KBM-7 (cell line): ENCODE measurements at places on chromosomes 12 and 14.

GRCh38 chr12:52686756-52687487 lies 6.7 kb upstream of the KRT1 start:
- no peak for DNase-seq

DNA sequence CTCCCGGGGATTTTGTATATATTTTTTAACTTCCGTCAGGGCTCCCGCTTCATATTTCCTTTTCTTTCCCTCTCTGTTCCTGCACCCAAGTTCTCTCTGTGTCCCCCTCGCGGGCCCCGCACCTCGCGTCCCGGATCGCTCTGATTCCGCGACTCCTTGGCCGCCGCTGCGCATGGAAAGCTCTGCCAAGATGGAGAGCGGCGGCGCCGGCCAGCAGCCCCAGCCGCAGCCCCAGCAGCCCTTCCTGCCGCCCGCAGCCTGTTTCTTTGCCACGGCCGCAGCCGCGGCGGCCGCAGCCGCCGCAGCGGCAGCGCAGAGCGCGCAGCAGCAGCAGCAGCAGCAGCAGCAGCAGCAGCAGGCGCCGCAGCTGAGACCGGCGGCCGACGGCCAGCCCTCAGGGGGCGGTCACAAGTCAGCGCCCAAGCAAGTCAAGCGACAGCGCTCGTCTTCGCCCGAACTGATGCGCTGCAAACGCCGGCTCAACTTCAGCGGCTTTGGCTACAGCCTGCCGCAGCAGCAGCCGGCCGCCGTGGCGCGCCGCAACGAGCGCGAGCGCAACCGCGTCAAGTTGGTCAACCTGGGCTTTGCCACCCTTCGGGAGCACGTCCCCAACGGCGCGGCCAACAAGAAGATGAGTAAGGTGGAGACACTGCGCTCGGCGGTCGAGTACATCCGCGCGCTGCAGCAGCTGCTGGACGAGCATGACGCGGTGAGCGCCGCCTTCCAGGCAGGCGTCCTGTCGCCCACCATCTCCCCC lies 777 bp downstream of the ASCL1 start:
- DNase-seq: no peak

DNA sequence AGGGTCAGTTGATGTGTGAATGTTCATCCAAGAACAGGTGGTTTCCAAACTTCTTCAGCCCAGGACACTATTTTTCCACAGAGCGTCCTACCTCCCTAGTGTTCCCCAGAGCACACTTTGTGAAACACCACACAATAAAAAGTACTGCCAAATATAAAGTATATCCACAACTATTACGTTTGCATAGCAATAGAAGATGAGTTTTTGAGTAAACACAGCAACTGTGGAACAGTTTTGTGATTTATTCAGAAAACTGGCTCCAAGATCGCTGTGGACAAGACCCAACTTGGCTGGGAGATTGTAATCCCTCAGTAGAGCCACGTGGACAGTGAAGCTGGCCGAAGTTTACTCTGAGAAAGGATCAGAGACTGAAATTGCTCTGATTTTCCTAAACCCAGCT lies 14.5 kb upstream of the MAP1LC3B2 start:
- DNase-seq: no peak

DNA sequence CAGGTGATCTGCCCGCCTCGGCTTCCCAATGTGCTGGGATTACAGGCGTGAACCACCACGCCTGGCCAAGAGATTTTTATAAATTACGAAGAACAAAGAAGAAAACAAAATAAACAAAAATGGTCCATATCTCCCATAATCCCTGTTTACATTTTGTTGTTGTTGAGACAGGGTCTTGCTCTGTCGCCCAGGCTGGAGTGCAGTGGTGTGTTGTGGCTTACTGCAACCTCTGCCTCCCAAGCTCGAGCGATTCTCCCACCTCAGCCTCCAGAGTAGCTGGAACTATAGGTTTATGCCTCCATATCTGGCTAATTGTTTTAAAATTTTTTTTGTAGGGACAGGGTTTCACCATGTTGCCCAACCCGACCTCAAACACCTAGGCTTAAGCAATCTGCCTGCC lies 156.1 kb downstream of the ZNF664 start:
- DNase-seq: no peak

GRCh38 chr12:16347391-16348298 lies at the start of gene MGST1:
TSS of gene MGST1 (plus strand) at chr12:16347645. CDS start at chr12:16354253, 6,608 bp downstream.
- DNase-seq: peak; percentile 89

GRCh38 chr12:131754184-131754583 lies 43.3 kb downstream of the SFSWAP start:
- DNase-seq: no peak

DNA sequence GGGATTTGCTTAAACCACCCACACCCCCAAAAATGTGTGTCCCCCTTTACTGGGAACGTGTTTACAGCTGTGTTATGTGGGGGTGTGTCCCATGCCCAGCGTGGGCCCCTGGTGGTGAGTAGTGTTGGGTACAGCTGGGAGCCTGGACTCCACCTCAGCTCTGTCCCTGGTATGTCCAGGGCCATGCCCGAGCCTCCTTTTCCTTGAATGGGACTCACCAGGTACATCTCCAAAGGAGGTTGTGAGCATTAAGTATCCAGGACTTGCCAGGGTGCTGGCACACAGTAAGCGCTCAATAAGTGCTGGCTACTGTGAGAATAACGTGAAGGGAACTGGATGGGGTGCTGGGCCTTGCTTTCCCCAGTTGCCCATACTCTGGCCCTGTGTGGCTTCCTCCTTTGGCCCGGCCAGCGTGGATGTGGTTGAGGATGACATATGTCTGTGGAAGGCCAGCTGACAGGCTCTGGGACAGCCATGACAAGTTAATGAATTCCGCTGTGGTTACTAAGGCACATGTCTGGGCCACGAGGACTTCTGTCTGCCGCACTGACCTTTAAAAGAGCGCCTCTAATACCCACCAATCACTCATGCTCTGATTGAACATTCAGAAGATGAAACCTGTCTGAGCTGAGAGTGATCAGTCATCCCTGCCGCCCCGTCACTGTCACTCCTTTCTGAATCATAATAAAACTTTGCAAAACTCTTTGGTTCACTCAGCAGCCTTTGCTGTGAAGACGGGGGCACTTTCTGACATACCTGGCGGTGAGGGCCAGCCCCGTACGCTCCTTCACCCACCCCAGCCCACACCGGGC lies 74.7 kb downstream of the DIO3 start:
- DNase-seq: no peak

GRCh38 chr14:94394025-94394493 lies 5.7 kb upstream of the SERPINA1 start:
- no peak for DNase-seq

DNA sequence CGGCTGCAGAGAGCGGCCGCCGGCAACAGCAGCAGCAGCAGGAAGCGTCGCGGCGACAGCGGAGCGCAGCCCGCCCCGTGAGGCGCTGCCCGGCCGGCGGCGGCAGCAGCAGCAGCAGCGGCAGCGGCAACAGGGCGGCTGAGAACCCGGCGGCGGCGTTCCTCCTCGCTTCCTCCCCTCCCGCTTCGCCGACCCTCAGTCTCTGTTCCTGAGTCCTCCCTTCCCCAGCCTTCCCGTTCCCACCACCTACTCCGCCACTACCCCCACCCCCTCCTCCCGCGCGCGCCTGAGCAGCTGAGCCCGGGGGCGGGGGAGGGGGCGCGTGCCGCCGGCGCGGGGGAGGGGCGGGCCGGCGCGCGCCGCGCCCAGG lies 310 bp downstream of the BICDL1 start:
- peak; percentile 54 for DNase-seq

- no peak for DNase-seq
Measured at GRCh38 chr14:60652674-60653651, 3.7 kb upstream of the SIX1 start.

DNA sequence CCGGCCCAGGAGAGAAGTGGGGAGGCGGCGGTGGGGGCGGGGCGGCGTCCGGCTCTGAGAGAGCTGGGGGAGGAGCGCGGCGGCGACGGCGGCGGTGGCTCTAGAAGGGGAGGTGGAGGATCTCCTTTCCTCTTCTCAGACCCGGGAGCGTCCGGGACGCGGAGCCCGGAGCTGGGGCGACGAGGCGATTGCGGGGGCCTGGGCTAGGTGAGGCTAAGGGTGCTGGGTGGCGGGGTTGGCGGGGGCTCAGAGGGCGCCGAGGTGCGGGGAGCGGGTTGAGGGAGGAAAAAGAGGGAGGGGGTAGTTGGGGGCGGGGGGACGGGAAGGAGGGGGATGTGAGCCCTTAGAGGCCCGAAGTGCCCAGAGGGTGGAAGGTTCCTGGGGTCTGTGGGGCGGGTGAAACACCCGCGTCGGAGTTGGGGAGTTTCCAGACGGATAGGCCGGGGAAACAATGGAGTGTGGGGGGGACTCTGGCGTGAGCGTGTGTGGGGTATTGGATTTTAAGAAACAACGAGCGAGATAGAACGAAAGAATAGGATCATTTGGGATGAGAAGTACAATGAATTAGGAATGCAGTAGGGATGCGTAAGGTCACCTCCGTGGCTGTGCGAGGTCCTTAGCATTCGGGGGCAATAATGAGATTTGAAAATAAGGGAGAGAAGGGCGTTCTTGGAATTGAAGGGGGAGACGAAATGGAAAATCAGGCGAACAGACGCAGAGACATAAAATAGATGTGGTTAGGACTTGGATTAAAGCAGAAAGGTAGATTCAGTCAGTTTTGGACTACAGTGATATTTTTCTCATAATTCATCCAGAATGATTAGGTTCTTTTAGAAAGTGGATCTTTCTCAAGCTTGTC lies at the start of gene SPATS2:
Gene SPATS2, plus strand, starts transcription at position 82 of the 859 bp plus-strand sequence. CDS start 93,551 bp downstream, outside the sequence.
- peak; percentile 30 for DNase-seq

- no peak for DNase-seq
Measured at GRCh38 chr14:75995372-75996041, 9.9 kb downstream of the IFT43 start.

GRCh38 chr14:21431126-21431525 lies 24.8 kb downstream of the CHD8 start:
- DNase-seq: no peak

DNA sequence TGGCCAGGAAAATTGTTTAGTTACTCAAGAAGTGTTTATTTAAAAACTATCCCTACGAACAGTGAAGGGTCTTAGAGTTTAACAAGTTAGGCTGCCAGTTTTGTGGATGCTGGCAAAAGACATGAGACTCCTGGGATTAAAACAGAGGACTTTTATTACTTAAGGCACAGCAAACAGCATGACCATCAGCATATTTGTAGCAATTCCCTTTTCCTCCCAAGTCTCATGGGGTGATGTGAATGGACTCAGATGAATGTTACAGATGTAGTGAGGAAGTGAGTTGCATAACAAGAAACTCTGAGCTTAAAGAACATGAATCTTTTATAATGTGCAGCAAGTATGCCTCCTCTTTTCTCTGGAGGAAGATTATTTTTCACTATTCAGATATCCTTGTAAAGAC lies 695.8 kb downstream of the RPS29 start:
- no peak for DNase-seq

DNA sequence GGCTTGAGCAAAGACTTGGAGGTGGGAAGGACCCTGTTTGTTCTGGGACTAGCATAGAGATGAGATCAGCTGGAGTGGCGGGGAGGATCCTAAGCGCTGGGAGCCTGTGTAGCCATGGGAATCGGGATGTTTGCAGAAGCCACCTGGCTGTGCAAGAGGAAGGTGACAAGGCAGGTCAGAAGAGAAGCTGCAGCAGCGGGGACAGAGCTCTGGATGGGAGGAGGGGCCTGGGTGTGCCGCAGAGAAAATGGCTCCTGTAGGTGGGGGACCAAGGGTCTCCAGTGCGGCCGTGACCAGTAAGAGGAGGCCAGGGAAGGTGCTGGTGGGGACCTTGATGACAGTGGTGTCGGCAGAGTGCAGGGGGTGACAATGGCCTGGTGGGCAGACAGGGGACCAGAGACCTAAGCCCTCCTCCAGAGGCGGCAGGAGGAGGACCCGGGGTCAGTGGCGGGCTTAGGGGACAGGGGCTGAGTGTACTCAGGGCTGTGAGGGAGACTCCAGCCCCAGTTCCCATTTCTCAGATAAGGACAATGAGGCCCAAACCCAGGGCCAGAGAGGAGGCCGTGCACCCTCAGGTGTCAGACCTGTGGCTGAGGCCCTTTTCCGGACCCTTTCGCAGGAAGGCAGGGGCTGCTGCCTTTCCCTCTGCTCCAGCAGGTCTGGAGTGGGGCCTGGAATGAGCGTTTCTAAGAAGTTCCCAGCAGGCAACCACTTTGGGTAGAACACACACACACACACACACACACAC lies 206.6 kb upstream of the RTL1 start:
- no peak for DNase-seq
